Daoy (cell line): ENCODE measurements at places on chromosomes 1 and 21. TPM values are rescaled to one million over a fixed set of nuclear protein-coding genes. Genes with fewer than 3 reads are reported as not detected.

PTPRU gene
- 7.9 and 10.7 TPM in 2 replicates for total RNA-seq

FABP3 gene
- not detected in 2 replicates for total RNA-seq

DNA sequence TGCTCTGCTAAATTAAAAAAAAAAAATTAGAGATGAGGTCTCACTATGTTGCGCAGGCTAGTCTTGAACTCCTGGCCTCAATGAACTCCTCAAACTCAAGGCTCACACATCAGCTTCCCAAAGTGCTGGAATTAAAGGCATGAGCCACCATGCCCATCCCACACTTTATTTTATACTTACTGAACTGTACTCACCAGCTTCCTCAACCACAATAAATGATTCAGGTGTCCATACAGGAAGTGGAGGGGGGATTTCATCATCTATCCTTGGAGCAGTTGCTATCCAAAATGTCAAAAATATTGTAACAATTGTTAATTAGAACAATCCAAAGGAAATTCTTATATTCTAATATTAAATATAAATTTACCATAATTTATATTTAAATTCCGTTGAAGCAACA lies 22.4 kb upstream of the RSBN1 start:
- DNase-seq = no peak

DNA sequence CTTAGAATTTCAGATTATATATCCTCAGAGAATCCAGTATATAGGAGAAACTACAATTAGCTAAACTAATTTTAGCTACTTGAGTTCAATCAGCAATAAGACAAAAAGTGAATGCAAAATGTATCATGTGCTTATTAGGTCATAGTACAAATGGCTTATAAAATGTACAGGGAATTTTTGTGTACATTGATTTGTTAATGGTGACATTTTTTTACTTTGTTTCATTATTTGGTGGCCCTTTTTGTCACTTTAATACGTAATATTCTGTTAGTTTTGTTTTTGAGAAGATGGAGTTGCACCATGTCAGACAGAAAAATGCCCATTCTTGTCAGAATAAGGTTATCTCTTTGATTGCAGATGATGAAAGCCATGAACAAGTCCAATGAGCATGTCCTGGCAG lies 33.6 kb downstream of the CC2D1B start:
- DNase-seq = no peak

GRCh38 chr1:168913711-168914463 lies 184.9 kb upstream of the DPT start:
- DNase-seq = no peak

- no peak for DNase-seq
These were observed 126.1 kb downstream of the DENND1B start for GRCh38 chr1:197649188-197649587.

DNA sequence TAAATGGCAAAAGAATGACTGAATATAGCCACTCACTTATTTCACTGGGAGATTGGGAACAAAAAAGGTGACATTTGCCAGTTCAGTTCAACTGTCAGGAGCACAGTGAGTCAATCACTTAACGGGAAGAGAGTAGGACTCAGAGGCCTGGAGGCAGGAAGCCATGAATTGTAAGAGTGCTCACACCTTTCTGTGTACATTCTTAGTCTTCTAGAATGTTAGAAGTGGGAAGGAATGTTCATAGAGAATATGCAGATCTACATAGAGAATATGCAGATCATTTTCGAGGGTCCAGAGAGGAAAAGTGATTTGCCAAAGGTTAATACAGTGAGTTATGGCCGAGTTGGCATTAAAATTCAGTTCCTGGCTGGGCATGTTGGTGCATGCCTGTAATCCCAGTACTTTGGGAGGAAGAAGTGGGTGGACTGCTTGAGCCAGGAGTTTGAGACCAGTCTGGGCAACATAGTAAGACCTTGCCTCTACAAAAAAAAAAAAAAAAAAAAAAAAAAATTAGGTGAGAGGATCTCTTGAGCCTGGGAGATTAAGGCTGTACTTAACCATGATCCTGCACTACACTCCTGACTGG lies 8.3 kb downstream of the IL20 start:
- no peak for DNase-seq

DNA sequence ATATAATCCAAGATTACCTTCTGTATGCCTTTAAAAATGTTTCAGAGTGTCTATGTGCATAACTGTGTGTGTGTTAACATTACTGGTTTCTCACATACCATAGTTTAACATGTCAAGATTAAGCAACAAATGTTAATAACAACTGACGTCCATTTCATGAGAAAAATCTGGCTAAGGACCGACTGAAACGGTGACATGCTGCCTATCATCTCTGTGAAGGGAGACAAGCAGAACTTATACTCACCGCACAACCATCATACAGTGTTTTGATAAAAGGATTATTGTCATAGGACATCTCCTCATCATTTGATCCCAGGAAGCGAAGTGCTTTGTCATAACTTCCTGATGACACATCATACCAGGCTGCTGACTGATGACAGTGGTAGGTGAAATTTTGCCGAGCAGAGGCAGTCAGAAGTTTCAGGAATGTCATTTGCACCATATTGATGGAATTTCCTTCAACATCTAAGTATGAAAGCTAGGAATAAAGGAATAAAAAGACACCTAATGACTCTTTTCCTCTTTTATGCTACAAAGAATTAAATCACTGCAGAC lies 228.8 kb downstream of the COL11A1 start:
- DNase-seq = no peak

DNA sequence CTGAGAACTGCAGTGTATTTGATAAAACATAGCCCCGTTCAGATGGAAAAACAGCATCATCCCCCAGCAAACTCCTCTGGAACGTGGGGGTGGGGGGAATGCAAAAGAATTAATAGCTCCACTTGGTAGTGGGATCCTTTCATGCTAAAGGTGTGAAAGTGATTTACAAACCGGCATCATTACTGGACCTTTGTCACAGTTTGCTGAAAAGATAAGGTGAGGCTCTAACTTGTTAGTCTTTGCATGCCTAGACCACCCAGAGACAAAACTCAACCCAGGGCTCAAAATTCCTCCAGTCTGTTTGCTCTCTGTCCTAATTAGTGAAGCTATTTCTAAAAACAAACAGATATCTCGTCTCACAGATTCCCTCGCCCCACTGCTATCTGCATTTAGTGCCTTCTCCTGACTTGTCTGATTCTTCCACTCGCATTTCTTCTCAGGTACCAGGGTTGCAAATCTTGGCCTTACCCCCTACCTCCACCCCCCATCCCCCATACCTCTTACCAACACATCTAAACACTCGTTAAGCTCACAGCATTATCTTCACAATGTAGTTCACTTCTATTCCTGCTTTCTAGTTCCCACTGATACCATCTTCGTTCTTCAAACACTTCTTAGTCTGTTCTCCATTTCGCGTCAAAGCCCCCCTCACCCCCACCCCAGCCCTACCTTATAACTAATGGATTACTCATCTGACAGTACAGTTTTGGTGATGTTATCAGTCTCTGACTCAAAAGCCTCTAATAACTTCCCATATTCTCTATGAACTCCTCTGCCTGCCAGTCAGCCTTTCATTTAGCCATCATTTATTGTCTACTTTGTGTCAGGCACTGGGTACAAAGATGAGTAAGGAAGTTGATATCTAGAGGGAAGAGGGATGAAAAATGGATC lies 11.8 kb downstream of the IER5 start:
- DNase-seq = no peak

DNA sequence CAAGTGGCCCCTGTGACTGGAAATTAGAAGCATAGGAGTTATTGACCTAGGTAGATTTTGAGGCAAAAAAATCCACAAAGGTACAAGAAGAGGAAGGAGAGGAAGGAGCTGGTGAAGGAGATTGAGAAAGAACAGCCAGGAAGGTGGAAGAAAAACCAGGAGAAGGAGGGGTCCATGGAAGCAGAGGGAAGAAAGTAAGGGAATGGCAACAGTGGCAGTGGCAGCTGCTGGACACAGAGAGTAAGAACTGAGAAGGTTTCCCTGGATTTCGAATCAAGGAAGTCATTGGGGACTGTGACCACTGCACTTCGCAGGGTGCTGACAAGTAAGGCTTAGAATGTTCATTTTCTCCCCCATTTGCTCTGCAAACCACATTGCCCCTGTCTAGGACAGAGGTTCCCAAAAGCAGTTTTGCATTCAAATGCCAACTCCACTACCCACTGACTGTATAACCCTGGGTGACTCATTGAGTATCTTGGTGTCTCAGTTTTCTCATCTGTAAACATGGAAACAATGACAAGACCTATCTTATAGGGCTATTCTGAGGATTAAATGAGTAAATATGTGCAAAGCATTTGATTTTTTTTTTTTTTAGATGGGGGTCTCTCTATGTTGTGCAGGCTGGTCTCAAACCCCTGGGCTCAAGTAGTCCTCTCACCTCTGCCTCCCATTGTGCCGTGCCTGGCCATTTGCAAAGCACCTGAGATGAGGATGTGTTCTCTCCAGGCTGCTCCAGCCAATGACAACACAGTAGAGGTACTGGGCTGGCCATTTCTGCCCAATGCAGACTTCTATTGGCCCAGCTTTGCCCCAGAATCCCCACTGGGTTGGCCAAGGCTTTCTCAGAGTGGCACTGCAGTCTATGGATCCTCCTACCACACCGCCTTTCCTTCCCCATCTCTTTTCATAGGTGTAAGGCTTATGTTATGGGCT lies 9.3 kb upstream of the CAPN2 start:
- peak; percentile 78 for DNase-seq
